Right lobe of liver (tissue), 6 donors: ENCODE measurements at places on chromosomes 12 and 14. TPM values are rescaled to one million over a fixed set of nuclear protein-coding genes. Genes with fewer than 3 reads are reported as not detected.

Gene HRK
- not detected for total RNA-seq

Gene BAZ2A
- total RNA-seq: 39.6 TPM

- DNase-seq: no peak
These were observed 23.9 kb downstream of the NCKAP1L start for GRCh38 chr12:54521293-54522060.

DNA sequence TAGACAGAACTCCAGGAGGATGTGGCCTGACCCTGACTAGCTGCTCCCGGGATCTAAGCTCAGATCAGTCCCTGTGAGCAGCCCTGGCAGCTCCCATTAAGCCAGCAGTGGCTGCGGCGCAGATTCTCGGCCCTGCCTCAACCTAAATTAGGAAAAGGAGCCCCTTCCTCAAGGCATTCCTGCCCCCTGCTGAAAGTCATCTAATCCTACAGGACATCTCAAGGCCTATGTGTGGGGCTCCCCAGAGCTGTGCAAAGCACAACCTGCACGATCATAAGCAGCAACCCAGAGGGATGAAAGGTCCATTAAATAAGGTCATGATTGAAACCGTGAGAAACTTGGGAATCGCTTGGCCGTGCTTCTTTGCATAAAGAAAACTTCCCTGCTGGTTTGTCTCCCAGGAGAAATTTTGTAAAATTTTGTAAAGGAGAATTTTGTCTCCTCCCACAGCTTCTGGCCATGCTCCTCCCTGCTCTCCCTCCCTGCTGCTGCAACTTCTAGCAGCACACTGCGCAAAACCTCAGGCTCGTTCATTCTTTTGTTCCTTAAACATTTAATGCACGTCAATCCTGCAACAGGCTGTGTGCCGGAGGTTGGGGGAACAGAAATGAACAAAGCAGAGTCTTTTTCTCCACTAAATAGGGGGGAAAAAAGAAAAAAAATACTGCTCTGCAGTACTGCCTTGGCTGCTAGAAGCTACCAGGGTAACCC, 96.6 kb upstream of the SLC35F4 start:
- no peak for DNase-seq

DNA sequence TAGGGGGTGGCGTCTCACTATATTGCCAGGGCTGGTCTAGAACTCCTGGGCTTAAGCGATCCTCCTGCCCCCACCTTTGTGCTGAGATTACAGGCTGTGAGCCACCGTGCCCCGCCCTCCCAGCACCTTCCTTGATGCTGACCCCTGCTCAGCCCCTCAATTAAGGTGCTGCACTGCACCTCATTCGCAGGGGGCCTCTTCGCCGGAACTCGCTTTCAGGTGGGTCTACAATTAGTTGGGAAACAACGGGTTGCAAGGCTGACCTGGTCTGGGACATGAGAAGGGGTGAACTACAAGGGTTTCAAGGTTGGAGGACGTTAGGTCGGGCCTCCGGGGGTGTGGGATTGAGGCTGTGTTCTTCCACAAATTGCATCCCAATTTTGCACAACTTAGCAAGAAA, 1.2 kb upstream of the NOP2 start:
- no peak for DNase-seq
